ENCODE measurements at places on chromosomes 3 and 15.

GRCh38 chr3:186502138-186502948 lies 41.8 kb downstream of the CRYGS start:
- no peak for DNase-seq

DNA sequence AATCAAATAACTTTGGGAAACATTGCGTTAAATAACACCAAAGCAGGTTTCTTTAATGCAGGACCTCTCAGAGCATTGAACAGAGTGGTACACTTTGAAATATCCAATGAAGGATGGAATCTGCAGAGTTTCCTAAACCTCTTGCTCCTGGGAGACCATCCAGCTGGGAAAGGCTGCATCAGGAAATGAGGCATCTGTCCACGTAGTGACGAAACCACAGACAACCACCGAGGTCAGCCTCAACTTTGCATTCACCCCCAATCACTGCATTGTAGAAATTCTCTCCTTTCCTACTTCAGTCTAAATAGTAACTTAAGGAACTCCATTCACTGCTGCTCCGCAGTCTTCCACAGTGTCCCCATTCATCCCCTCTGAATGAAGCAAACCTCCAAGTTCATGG lies 41.5 kb upstream of the CDV3 start:
- peak; percentile 84 for DNase-seq

- no peak for DNase-seq
Observed at GRCh38 chr3:104080088-104080626, 1286.6 kb upstream of the ALCAM start.

DNA sequence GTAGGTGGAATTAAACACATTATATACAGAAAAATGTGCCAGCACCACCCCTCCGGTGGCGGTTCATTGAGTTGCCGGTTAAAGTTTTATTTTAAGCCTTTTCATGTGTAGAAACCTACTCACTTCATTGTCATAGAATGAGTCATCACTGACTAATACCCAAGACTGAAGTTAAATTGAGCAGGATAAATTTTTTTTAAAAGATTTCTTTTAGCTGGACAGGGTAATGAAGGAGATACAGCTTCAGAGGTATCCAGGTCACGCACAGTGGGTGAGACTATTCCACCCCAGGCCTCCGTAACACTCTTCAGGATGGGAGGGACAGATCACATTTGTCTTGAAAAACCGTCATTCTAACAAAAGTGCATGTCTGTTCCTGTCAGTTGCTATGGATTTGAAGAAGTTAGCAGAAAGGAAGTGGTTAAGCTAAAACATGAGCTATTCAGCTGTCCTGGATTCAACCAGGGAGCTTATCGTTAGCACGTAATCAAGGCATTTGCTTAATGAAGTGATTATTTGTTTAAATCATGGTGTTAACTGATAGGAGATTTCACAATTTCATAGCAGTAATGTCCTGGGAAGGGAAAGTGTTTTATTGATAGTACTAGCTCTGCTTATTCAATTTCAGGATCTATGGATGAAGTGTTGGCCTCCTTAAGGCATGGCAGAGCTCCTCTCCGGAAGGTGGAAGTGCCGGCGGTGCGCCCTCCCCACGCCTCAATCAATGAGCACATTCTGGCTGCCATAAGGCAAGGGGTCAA lies 23.4 kb downstream of the WHAMM start:
- peak; percentile 87 for DNase-seq

DNA sequence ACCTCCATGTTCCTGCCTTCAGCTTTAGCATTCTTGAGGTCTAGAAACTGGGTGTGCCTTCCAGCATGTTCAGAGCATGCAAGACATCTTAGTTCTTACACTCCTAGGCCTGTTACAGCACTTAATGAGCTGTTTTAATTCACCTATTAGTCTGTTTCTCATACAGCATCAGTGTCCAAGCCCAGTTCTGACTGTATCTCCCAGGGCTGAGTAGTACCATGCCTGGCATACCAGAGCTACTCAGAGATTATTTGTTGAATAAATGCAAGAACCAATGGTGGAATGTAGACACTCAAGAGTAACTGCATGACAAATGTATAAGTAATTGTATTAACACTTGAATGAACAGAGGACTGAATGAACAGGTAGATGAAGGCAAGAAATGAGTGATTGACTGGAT lies 61.8 kb upstream of the SCN5A start:
- no peak for DNase-seq

- DNase-seq: no peak
Observed at GRCh38 chr3:183884097-183884426, 618 bp downstream of the PARL start.

- DNase-seq: no peak
Observed at GRCh38 chr3:38116471-38117162, 20.3 kb downstream of the ACAA1 start.

DNA sequence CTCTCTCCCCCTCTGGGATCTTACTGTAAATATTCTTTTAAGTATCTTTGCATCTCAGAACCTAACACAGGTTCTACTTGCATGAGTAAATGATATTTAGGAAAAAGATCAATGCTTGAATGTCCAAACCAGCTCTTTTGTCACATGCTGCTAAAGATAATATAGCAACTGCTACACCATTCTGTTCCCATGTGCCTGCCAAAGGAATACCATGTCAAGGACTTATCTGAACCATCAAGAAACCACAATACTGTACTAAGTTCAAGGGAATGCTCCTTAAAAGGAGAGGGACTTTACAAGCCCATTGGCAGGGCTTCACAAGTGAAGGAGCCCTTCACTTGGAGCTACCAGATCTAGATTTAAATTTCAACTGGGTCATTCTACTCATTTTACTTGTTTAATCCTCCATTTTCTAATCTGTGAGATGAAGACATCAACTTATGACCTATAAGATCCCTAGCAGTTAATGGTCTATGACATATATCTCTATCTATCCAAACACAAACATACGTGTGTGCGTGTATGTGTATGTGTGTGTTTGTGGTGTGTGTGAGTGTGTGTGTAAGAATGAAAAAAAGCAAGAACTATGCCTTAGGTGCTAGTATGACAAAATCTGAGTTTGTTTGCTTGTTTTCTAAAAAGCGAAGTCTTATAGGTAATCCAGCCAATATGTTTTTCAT lies 13.0 kb upstream of the SEC62 start:
- DNase-seq: no peak

- no peak for DNase-seq
Observed at GRCh38 chr15:40075298-40076044, 33.2 kb downstream of the BMF start.

- DNase-seq: no peak
Observed at GRCh38 chr15:73602446-73602843, 30.7 kb downstream of the NPTN start.

DNA sequence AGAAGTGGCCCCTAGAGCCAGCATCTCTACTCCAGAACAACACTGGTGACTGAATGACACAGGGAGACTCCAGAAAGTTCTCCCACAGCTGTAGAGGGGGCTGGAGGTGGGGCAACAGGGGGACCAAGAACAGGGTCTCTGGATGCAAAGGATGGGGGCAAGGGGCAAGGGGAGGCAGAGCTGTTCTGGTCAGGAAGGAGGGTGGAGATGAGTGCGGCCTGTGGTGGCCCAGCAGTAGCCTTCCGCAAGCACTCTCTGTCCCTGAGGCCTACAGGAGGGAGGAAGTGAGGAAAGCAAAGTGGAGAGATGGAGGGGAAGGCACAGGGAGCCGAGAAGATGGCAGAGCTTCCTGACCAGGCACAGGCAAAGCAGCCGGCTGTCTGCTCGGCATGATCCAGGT lies 56.5 kb downstream of the HOMER2 start:
- no peak for DNase-seq

DNA sequence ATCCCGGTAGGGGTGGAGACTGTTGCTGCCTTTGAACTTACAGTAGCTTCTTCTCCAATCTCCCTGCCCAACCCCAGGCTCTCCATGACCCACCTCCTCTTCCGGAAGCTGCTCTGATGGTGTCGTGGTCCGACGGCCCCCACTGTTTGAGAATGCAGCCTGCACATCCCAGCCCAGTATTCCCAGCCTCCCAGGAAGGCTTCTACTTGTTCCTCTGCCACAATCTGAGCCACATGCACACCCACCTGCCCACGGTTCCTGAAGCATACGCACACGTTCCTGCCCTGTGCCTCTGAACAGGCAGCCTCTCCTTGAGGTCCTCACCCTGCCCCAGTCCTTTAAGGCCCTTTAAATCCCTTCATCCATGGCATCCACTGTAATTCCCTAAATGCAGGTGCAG lies 57.4 kb downstream of the ABTB1 start:
- DNase-seq: no peak

DNA sequence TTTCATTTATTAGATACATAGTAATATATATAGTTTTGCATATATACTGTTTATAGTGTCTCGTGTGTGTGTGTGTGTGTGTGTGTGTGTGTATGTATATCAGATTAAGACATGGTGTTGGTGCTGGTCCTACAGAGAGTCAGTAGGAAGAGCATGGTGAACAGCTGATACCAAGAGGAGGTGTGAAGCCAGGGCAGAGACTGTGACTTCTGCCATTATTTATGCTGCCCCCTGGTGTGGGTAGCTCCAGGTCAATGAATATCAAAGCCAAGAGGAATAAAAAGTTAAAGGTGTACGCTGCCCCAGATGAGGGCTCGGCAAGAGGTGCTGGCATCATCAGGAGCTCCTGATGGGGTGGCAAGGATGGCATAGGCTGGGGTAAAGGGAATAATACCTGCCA lies 299.5 kb upstream of the RASGRP1 start:
- no peak for DNase-seq

DNA sequence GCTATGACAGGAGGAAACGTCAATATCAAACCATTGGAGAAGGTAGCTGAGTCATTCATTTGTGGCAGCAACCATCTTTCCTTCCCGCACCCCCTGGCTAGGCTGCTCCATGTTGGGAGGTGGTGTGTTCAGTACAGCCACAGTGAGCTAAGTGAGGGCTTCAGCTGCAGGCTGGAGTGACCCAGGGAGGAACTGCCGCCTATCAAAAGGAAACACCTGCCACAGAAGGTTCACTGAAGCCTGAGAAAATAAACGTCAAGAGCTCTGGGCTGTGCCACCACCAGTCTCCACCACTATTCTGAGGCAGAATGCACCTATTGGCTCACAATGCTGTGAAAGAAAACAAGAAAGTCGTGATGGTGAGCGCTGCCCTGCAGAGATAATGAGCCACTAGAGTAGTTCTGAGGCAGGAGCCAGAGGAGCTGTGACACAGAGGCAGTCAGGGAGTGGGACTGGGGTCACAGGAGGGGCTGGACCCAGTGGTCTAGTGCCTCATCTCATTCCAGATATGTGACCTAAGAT lies 34.8 kb upstream of the CD47 start:
- DNase-seq: no peak

GRCh38 chr3:184261854-184262763 lies 756 bp upstream of the CAMK2N2 start:
- DNase-seq: no peak

Measured in AG10803 (cell line).